CD14-positive monocyte (primary cell): ENCODE measurements at places on chromosomes 1 and 21. TPM values are rescaled to one million over a fixed set of nuclear protein-coding genes. Genes with fewer than 3 reads are reported as not detected.

SERTAD4 gene
- polyA plus RNA-seq, result not detected

SNIP1 gene
- polyA plus RNA-seq, result 3.3 TPM

PLA2G2F gene
- not detected for polyA plus RNA-seq

APP gene
- 88.8 and 118 TPM in 2 replicates for polyA plus RNA-seq

- no peaks in the 10 kb centered on the region for H3K36me3 ChIP-seq
- no peak overlapping the region for H3K27ac ChIP-seq
- no peaks in the 10 kb centered on the region for H3K4me1 ChIP-seq
- no peak for DNase-seq
- no peak overlapping the region for H3K4me3 ChIP-seq
- peaks cover 2% of the 10 kb centered on the region for H3K27me3 ChIP-seq
These were observed 1.4 kb upstream of the KRTAP10-2 start for GRCh38 chr21:44552681-44553080.

GRCh38 chr1:229839800-229840199, 213.8 kb downstream of the URB2 start:
- no peaks in the 10 kb centered on the region for H3K27me3 ChIP-seq
- H3K4me3 ChIP-seq, result no peak overlapping the region
- H3K4me1 ChIP-seq, result peaks cover 4% of the 10 kb centered on the region
- no peak overlapping the region for H3K27ac ChIP-seq
- no peak for DNase-seq

DNA sequence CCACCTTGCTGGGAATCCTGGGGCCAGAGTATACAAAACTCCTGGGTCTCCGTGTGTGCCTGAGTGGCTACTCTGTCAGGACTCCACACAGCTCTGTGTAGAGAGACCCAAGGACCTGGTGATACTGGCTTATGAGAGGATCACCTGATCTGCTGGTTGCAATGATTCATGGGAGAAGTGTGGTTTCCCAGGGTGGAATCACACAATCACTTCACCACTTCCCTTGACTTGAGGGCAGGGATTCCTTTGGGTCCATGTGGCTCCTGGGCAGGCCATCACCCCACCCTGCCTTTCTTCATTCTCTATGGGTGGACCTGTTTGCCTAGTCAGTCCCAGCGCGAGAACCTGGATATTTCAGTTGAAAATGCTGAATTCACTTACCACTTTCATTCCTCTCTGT, 13.3 kb downstream of the PRSS38 start:
- no peak overlapping the region for H3K4me3 ChIP-seq
- no peak overlapping the region for H3K27ac ChIP-seq
- H3K27me3 ChIP-seq, result no peaks in the 10 kb centered on the region
- DNase-seq, result no peak
- H3K36me3 ChIP-seq, result no peaks in the 10 kb centered on the region
